ENCODE measurements at places on chromosomes 11 and 22.

DNA sequence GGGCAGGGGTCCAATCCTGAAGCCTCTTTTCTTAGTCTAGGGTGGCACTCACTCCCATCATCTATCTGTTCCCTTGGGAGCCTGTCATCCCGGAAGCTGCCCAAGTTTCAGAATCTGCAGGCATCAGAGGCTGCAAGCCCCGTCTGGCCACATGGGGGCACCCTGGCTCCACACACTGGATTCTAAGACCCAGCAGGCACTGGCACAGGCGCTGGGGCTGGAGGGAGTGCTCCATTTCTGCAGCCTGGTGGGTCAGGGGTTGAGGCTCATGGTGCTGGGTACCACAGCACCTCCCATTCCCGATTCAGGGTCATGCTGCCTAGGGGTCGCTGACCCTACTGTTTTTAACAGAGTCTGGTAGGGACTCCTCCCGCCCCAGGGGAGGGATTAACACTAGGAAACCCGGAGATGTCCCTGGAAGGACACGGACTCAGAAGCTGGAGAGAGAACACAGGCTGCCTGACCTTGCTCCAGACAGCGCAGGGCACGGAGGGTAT is 243.9 kb upstream of the SYN3 start:
- DNase-seq = peak; percentile 93

GRCh38 chr11:68649851-68650555 is 34.3 kb upstream of the GAL start:
- DNase-seq = no peak

DNA sequence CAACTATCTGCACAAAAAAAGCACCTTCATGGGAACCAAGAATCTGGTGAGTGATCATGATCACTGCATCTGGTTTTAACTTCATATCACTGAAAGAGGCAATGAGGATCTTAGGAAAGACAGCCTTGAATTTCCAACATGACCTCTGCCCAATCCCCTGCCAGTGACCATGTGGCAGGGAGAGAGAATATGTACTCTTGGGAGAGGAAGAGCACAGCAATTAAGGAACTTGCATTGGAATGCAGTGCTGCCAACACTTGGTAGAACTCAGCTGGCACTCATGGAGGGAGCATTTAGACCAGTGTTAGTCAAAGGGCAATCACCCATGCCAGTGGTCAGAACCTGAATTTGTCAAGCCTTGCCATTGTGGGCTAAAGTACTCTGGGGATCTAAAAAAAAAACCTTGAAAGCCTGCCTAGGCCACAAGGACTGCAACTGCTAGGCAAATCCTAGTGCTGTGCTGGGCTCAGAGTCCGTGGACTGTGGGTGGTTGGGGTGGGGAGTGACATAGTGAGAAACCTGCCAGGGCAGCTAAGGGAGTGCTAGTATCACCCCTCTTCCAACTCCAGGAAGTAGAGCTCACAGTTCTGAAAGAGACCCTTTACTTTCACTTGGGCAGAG is 23.1 kb downstream of the JRKL start:
- DNase-seq = no peak

- DNase-seq = no peak
These were observed 14.5 kb downstream of the SHANK2 start for GRCh38 chr11:71237853-71238252.

DNA sequence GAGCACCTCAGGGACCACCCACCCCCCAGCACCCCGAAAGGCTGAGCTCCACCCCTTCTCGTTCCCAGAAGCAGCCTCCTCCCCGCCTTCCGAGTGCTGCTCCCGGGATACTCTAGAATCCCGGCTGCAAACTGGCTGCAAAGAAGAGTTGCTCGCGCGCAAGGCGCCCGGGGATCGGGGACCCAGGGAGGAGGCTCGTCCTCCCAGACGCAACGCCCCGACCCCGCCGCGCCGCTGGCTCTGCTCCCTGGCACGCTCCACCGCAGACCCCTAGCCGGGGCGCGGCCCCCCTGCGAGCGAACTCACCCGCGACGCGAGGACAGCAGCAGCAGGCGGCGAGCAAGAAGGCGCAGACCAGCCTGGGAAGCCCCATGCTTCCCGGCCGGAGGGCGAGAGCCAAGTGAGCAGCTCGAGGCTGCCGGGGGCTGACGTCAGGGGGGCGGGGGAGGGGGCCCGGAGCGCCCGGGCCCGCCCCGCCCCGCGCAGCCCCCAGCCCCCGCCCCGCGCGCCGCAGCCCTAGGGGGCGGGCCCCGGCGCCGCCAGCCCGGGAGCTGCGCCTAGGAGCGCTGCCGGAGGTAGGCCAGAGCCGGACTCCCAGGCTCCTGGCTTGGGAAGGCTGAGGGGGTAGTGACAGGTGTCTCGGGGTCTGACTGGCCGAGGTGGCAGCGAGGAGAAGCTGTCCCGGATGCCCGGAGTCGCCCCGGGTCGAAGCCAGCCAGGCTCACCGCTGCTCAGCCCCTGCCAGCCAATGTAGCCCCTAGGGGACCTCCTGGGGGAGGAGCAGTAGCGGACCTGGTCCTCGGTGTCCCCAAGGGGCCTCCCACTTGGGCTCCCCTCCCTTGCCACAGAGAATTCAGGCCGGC is at the start of gene MCAM:
Gene MCAM (minus strand): TSS at position 402 of the 863 bp plus-strand sequence. CDS start 29 bp downstream, at position 373.
- peak; percentile 91 for DNase-seq

DNA sequence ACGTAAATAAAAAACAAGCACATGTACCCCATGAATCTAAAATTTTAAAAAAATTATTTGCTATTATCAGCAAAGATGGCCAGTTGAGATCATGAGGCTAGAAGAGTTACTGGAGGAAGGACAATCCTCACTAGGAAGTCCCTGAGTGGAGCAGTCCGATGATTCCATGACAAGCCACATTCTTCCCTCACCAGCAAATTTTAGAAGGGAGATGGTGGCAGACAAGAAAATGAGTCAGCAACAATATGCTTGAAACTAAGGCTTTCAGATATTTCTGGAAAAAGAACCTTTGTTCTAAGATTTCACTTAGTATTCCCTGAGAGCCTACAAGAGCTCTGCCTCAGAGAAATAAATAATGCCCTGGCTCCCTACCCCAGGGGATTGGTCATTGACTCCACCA is 34.9 kb downstream of the P4HA3 start:
- DNase-seq = no peak

DNA sequence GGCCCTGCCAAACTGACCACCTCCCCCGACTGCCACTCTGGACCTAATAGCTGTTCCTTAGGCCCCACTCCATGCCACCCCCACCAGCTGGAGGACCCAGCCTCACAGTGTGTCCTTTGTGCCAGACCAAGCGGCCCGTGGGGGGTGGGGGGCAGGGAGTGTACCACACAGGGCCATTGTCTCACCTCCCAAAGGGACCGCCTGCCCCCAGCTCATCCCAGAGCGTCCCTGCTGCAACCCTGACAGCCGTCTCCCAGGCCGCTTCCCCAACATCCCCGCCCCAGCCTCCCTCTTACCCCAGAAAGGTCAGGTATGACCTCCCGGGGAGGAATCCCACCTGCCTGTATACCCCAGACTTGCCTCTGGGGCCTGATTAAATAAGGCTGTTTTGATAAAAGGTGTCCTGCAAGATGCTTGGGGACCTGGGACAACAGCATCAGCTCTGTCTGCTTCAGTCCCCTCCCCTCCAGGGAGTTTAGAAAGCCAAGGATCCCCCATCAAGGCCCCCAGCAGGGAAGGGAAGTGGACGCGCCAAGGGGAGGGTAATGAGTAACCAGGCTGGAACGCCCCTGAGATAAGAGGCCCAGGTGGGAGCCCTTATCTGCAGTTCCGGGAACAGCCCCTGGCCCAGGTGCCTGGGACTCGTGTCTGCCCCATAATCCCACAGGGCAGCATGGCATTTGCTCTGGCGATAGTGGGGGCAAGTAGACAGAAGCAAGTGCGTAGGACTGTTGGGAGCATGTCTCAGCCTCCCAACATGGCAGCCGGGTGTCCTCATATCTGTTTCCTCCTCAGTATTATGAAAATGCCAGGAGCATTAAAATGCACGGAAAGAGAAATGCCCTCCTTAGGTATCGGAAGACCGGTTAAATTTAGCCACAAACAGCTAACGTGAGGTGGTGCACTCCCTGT is 9.0 kb downstream of the CDC42EP1 start:
- DNase-seq = no peak

GRCh38 chr11:84414920-84415319 is 1128.8 kb upstream of the CCDC90B start:
- DNase-seq = no peak

DNA sequence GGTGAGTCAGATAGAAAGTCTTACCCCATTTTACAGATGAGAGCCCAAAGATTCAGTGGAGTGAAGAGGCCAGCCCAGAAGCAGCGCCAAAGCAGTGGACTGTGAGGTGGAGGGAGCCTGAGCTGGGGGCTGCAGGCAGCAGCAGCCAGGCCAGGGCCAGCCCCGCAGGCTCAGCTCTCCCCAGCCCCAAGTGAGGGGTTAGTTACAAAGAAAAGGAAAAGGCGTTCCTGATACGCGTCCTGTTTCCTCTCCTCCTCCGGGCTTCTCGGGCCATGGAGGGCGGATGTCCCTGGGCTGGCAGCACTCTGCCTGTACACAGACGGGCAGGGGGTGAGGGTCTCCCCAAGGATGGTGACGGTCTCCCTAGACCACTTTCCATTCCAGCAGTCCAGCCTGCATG is 44.9 kb downstream of the ARRB1 start:
- no peak for DNase-seq

DNA sequence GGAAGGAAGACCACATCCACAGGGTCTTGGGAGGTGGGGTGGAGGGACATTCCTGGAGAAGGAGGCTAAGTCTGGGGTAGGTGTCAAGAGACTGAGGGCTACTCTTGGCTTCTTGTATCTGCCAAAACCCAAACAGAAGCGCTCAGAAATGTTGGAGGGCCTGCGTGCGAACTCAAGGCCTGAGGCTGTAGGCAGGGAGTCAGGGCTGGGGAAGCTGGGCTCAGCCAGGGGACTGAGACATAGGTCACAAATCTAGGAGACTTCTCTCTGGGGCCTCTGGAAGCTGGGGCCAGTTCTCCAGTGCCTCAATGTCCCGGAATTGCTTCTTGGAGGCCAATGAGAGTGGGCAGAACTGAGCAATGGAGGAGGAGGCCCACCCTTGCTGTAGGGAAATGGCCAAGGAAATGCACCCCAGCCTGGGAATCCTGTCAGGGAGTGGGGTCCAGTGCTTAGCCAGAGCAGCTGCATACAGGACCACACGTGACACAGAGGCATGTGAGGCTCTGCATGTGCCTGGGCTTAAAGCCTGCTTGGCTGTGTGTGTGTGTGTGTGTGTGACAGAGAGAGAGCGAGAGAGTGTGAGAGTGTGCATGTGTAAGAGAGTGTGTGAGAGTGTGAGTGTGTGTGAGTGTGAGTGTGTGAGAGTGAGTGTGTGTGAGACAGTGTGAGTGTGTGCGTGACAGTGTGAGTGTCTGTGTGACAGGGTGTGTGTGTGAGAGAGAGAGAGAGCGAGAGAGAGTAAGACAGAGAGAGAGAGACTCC is 141.3 kb downstream of the ST3GAL4 start:
- DNase-seq = peak; percentile 0

DNA sequence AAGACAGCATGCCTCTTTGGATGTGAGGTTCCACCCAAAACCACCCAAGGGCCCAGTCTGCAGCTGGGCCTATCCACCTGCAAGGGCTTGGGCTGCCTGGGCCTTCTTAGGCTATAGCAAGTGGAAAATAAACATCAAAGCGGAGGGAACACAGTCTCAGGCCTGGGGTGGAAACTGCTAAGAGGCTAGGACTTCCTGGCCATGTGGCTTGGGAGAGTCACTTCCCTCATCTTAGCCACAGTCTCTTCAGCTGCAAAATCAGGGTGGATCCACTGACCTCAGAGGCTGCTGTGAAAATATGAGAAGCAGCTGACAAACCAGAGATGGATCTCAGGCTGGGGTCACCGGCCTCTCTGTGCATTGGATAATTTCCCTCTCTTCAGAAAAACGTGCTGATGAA is 30.6 kb upstream of the TFIP11 start:
- no peak for DNase-seq

GRCh38 chr11:61963282-61964057 is 4.0 kb downstream of the FTH1 start:
- DNase-seq = no peak

- DNase-seq = no peak
These were observed 15.9 kb upstream of the PRODH start for GRCh38 chr22:18952022-18952421.

DNA sequence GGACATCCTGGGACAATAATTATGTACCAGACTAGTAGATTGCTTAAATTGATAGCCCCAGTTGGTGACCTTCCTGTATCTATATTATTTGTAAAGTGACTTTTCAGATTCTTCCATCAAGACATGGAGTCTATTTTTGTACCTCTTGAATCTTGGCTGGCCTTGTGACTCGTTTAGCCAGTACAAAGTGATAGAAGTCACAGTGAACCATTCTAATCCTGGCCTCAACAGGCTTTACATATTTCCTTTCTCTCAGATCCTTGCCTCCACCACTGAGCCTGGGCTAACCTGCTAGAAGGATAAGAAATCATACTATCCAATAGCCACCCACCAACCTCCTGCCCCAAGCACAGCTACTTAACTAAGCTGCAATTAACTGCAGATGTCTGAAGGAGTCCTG is 37.5 kb upstream of the SLC6A5 start:
- DNase-seq = no peak

- no peak for DNase-seq
These were observed 47.9 kb upstream of the ARHGAP42 start for GRCh38 chr11:100639140-100639539.

DNA sequence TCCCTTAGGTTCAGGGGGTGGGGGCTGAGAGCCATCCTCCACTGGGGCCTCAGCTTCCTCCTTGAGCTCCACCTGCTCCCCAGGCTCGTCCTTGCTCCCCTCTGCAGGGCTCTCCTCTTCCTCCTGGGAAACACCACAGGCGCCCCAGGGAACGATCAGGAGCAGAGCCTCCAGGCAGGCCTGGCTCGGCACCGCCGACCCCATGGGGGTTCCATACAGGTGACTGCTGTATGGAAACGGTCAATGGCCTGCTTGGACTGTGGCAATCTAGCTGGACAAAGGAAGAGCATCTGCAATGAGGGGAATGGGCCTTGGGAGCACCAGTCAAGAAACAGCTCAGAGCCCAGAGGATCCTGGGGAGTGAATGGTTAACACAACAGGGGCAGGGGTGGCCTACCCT is 7.9 kb downstream of the HYOU1 start:
- peak; percentile 29 for DNase-seq
